ENCODE measurements at places on chromosomes 5 and 9. TPM values are rescaled to one million over a fixed set of nuclear protein-coding genes. Genes with fewer than 3 reads are reported as not detected.

HBEGF gene
- total RNA-seq = 0.77 TPM

PDGFRB gene
- total RNA-seq = 60.2 TPM

CER1 gene
- total RNA-seq = not detected

FABP6 gene
- total RNA-seq = not detected

PCDH12 gene
- total RNA-seq = 2.9 TPM

CNOT6 gene
- total RNA-seq = 21.3 TPM

- no peaks in the 10 kb centered on the region for H3K36me3 ChIP-seq
- no peaks in the 10 kb centered on the region for H3K4me1 ChIP-seq
- no peak overlapping the region for H3K4me3 ChIP-seq
- H3K27me3 ChIP-seq = no peaks in the 10 kb centered on the region
These were observed 45.2 kb upstream of the PALM2AKAP2 start for GRCh38 chr9:109734814-109735213.

DNA sequence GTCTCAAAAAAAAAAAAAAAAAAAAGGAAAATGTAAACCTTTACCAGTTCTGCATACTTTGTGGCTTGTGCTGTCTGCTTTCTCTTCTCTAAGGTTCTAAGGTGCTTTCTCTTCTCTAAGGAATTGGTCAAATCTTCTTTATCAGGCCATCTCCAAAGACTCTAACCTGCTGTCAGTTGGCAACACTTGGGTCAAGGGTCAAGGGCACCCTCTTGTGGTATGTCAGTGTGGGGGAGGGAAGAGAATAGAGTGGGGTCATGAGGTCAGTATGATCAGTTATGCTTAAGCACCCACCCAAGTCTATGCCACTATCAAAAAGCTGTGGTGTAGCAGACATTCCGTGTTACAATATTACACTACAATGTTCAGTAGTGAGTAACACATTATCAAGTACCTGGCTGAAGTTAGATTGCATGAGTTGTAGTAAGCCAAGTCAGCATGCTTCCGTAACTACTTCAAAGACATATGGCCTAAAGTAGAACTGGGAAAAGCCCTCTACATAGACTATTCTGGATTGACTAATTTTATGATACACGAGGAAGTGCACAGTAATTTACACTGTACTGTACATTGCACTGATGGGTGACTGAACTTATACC lies 25.0 kb upstream of the CCL28 start:
- DNase-seq = no peak
- H3K27me3 ChIP-seq = no peaks in the 10 kb centered on the region
- H3K27ac ChIP-seq = no peak overlapping the region
- H3K4me1 ChIP-seq = no peaks in the 10 kb centered on the region

DNA sequence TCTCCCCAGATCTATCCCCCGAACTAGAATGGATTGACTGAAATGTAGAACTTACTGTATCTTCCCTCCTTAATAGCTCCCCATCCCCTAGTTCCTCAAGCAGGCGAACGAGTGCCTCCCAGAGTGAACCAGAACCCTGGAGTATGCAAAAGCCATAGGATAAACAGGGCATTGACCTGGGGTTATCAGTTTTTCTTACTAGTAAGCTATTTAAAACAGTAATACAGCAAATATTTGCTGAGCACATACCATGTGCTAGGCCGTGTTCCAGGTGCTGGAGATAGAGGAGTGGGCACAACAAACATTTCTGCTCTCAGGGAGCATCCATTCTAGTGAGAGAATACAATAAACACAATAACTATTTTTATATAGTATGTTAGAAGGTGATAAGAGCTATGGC lies 1.8 kb downstream of the SKP2 start:
- H3K4me3 ChIP-seq = no peak overlapping the region
- H3K27ac ChIP-seq = no peak overlapping the region
- no peaks in the 10 kb centered on the region for H3K27me3 ChIP-seq
- H3K36me3 ChIP-seq = no peaks in the 10 kb centered on the region
- DNase-seq = no peak

- H3K27me3 ChIP-seq = no peaks in the 10 kb centered on the region
- H3K4me3 ChIP-seq = no peak overlapping the region
- no peaks in the 10 kb centered on the region for H3K4me1 ChIP-seq
- H3K27ac ChIP-seq = no peak overlapping the region
These were observed 38.8 kb downstream of the IARS1 start for GRCh38 chr9:92254381-92255337.

- H3K27me3 ChIP-seq = no peaks in the 10 kb centered on the region
- H3K4me3 ChIP-seq = no peak overlapping the region
- H3K27ac ChIP-seq = peak overlapping the region; percentile 82
- H3K4me1 ChIP-seq = no peaks in the 10 kb centered on the region
These were observed 216.9 kb upstream of the ZNF608 start for GRCh38 chr5:124963236-124963919.

DNA sequence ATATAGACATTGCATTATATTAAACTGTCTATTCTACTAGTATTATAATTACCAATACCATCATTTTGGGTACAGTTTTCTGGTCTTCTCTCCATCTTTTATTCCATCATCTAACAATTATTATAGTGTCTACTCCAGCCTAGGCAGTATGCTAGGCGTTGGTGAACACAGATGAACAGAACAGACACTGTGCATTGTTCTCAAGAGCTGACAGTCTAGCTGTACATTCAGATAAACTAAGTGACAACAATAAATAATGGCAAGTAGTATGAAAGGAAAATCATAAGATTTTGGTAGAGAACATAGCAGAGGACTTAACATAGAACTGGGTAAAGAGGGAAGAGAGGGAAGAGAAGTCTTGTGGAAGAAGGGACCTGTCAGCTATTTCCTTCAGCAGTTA lies 12.5 kb upstream of the SGCD start:
- no peak overlapping the region for H3K27ac ChIP-seq
- no peak for DNase-seq
- no peaks in the 10 kb centered on the region for H3K4me1 ChIP-seq
- no peaks in the 10 kb centered on the region for H3K27me3 ChIP-seq

DNA sequence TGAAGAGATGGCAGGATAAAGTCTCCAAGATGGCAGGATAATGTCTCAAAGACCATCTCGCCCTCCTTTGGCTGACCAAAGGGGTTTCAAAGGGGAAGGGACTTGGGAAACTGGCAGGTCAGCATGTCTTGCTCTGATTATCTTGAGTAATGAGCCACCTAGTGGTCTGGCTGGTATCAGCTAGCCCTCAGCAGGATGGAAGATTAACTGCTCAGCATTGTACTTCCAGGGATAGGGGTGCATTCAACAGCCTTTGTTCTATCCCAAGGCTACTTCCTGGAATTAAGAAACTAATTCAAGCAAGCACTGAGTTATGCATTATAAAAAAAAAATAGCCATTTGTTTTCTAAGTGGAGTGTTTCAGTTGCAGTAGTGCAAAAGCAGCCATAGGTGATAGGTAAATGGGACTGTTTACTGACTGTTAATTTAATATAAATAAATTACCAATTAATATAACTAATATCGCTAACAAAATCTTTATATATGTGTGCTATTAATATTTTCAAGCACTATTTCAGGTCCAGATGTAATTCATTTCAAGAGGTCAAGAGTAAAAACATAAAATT lies 555.5 kb downstream of the CDH9 start:
- no peaks in the 10 kb centered on the region for H3K36me3 ChIP-seq
- no peak overlapping the region for H3K4me3 ChIP-seq
- no peaks in the 10 kb centered on the region for H3K4me1 ChIP-seq

- no peaks in the 10 kb centered on the region for H3K36me3 ChIP-seq
- H3K4me3 ChIP-seq = no peak overlapping the region
- no peak for DNase-seq
These were observed 245.9 kb downstream of the SAXO1 start for GRCh38 chr9:18786911-18787650.

- H3K27me3 ChIP-seq = no peaks in the 10 kb centered on the region
- no peak overlapping the region for H3K27ac ChIP-seq
- no peak for DNase-seq
These were observed 37.7 kb upstream of the PDE8B start for GRCh38 chr5:77172713-77173328.

DNA sequence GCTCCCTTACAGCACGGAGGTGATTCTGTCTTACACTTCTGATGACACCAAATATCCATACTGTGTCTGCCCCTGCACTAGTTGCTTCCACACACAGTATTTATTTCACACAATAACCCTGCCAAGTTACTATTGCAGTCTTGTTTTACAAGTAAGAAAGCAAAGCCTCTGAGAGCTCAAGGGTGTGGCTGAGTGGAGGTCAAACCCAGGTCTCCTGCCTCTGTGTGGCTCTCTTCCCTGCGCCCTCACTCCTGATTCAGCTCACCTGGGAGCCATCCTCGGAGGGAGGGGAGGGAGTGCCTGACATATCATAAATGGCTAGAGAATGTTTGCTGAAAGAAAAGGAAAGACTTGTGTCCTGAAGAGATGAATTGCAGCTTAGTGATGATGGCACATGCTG lies 41.0 kb downstream of the MVB12B start:
- H3K4me3 ChIP-seq = no peak overlapping the region
- H3K36me3 ChIP-seq = no peaks in the 10 kb centered on the region
- no peaks in the 10 kb centered on the region for H3K4me1 ChIP-seq
- H3K27ac ChIP-seq = no peak overlapping the region
- no peaks in the 10 kb centered on the region for H3K27me3 ChIP-seq

DNA sequence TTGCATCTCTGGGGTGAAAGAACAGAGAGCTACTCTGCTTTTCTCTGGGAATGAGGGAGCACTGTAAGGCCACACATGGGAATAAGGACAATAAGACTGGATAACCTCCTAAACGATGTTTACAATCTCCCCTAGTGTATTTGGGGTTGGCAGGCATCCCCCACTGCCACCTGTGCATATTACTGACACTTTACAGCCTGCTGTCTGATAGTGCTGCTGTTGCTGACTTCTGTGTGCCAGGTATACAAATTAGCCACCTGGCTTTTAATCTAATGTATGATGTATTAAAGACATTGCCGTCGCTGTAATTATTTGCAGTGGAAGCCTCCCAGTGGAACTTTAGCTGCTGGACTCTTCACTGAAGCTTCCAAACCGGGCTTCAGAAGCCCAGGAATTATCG lies 4.4 kb upstream of the SHISAL2B start:
- H3K27me3 ChIP-seq = no peaks in the 10 kb centered on the region
- no peaks in the 10 kb centered on the region for H3K4me1 ChIP-seq
- H3K36me3 ChIP-seq = no peaks in the 10 kb centered on the region
- no peak for DNase-seq

Measured in uterus (tissue), 4 donors.